Stimulated activated CD8-positive, alpha-beta memory T cell treated with anti-CD3 and anti-CD28 coated beads, Interleukin-2, amount 100 ng/mL, for 1 hour (primary cell): ENCODE measurements at places on chromosomes 6 and 20.

DNA sequence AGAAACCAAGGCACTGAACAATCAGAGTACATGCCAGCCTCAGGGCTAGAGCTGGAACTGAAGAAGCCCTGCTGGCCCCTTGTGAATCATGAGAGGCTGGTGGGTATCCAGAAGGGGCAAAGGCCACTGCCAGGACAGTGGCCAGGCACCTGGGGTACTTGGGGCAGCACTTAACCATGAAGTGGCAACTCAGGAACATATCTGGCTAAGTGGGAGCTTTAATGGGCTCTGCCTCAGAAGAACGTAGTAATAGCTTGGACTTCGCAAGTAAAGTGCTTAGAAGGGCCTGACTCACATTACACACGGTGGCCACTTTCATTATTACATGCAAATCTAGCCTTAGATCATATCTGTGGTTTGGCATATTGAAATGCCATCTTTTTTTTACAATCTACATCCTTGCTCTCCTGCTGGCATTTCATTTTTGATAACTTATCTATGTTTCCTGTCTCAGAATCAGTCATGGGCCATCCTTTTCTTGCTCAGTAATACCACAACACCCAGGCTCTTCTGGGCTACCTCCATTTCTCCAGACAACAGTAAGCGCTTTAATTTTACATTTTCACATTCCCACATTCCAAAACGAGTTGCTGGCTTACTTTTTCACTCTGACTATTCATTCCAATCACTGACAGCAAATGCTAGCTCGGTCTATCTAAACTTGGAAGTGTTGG lies 21.6 kb downstream of the NAPB start:
- DNase-seq: no peak

DNA sequence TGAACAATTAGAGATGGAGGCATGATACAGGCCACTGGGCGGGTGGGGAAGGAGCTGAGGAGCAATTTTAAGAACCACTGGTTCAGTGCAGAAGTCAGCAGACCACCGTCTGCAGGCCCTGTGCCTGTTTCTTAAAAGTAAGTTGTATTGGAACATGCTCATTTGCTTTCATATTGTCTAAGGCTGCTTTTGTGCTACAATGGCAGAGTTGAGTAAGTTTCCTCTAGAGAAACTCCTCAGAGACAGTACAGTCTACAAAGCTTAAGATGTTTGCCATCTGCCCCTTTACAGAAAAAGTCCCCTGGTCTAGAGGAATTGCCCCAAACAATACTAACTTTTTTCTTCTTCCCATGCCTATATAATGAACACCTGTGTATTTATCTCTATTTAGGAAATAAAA lies 28.5 kb upstream of the UBE2J1 start:
- DNase-seq: no peak

DNA sequence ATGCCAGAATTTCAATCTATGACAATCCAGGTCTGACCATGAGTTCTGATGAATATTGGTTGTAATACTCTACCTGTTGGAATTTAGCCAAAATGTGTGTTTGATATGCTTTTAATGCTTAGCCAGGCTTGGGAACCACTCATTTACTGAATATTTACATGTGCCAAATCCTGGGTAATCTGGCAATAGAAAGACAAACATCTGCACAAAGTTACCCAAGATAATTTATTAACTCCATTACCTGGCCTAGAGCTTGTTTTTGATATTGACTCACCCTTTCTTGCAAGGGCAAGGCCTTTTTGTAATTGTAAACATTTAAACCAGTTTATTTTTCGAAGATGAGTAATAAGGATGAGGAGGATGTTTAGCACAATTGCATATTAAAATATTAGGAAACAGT lies 13.5 kb upstream of the CD2AP start:
- DNase-seq: no peak

DNA sequence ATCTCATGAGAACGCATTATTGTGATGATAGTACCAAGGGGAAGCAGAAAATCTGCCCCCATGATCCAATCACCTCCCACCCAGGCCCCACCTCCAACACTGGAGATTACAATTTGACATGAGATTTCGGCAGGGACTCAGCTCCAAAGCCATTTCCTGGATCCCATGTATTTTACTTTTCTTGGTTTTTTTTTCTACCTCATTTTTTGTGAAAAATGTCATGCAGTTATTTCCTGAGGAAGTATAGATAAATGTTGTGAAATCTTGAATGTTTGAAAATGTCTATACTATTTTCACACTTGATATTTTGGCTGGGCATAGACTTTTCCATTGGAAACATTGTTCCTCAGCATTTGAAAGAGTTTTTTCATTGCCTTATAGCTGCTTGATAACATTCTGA lies 9.1 kb upstream of the BRPF3 start:
- DNase-seq: no peak

GRCh38 chr20:46299078-46299477 lies 9.2 kb downstream of the CDH22 start:
- DNase-seq: no peak

DNA sequence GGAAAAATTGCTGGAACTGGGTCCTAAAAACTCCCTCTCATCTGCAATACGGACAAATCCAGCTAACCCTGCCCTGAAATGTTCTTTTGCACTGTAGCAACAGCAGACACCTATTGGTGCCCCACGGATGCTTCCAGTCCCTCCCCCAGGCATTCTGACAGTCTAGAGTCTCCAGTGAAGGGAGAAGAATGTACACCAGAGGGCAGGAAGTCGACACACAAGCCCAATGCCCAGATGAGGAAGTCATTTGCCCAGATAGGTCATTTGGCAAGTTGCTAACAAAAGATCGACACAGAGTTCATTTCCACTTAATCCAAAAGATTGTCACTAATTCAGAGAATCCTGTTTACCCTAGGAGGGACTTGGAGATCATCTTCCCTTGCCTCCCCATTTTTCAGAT lies 293.0 kb upstream of the PRDM1 start:
- no peak for DNase-seq

- DNase-seq: no peak
Measured at GRCh38 chr20:63253438-63254231, 628 bp downstream of the NKAIN4 start.

DNA sequence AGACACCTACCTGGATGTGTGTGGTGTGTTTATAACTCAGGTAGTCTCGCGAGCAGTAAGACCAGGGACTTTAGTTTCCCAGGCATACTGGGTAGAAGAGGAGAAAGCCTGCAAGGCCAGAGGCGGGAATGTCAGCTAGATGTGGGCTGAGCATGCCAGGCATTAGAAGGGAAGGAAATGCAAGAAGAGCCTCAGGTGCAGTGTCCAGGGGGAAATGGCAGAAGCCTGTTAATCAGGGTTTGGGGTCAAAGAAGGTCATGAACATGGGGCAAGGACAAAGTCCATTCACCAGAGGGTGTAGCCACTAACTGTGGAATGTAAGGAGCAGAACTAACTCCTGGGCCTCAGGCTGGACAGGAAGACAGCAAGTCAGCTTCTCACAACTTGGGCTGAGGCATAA lies 305.0 kb downstream of the SMOC2 start:
- DNase-seq: no peak

DNA sequence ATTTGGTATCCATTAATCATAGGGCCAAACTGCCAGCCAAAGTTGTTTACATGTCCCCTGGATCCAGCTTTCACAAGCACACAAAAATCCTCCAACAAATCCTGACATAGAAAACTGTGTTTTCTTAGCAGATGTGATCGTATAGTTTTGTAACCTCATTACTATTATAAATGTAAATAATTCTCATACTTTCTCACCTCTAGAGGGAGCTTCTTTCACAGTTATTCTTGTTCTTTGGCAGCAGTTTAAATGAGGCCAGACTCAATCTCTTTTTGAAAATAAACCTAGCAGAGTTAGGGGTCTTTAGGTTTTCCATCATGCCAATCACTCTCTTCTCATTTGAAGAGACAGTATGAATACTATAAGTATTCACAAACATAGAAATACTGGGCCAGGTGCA lies 17.0 kb upstream of the ZNF318 start:
- no peak for DNase-seq

GRCh38 chr6:110492584-110492983 lies 16.2 kb upstream of the SLC22A16 start:
- no peak for DNase-seq

DNA sequence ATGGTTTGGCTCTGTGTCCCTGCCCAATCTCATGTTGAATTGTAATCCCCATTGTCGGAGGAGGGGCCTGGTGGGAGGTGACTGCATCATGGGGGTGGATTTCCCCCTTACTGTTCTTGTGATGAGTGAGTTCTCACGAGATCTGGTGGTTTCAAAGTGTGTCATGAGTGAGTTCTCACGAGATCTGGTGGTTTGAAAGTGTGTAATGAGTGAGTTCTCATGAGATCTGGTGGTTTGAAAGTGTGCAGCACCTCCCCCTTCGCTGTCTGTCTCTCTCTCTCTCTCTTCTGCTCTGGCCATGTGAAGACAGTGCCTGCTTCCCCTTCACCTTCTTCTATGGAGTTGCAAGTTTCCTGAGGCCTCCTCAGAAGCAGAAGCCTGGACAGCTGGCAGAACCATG lies 87.6 kb downstream of the MYLK4 start:
- no peak for DNase-seq

DNA sequence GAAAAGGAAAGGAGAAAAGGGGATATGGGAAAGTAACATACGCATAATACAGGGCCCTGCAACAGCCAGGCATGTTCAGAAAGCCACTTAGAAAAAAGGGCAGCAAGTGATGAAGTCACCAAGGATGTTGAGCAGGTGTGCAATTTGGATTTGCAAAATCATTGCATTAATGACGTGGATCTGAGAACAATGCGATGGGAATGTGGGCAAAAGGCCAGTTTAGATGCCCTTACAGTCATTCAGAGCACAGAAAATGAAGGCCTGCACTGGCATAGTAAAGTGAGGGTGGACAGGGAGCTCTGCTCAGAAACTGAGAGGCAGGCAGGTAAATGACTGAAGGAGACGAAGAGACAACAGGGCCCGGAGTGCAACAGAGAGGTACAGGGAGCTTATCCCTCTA lies 123.7 kb upstream of the NHSL1 start:
- no peak for DNase-seq

DNA sequence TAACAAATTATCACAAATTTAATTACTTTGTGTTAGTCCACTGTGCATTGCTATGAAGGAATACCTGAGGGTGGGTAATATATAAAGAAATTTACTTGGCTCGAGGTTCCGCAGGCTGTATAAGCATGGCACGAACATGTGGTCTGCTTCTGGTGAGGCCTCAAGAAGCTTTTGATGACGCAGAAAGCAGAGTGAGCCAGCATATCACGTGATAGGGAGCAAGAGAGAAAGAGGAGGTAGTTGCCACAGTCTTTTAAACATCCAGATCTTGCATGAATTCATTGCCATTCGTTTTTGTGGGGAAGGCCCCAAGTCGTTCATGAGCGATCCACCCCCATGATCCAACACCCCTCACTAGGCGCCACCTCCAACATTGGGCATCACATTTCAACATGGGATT lies 733.7 kb downstream of the GRIK2 start:
- no peak for DNase-seq

DNA sequence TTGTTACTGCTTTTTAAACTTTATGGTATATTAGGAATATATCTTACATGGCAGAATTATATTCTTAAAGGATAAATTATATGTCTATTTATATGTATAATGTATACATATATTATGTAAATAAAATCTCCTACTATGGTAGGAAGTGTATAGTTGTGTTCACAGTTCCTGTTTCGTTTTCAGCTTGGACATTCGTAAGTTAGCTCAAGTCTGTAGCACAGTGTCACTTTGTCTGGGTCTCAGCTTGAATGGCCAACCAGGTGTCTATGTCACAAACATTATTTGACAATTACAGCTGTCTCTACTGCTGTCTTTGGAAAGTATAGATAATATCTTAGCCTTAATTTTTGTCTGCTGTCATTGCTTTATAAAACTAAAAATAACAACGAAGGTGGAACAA lies 303.9 kb downstream of the CDKAL1 start:
- no peak for DNase-seq

GRCh38 chr6:33661106-33661838 lies 40.1 kb downstream of the ITPR3 start:
- DNase-seq: no peak

- DNase-seq: no peak
Measured at GRCh38 chr20:8812817-8813216, 256.1 kb upstream of the PLCB4 start.

DNA sequence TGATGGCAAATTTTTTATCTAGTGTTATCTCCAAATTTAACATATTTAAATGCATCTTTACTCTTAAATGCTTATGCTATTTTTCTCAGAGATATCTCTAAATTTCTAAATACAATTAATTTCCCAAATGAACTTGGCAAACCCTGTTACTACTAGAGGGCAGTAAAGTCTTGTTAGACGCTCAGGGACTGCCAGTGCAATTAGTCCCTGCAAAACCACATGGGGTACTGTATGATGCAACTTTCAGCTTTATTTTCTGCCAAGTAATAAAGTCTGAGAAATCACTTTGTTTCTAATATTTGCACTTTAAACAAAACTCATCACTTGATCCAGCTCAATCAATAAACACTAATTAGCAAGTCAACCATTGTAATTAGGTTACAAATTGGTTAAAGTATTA lies 76.0 kb upstream of the ADGRB3 start:
- DNase-seq: no peak

GRCh38 chr6:10511477-10511876 lies 9.7 kb upstream of the GCNT2 start:
- DNase-seq: no peak

DNA sequence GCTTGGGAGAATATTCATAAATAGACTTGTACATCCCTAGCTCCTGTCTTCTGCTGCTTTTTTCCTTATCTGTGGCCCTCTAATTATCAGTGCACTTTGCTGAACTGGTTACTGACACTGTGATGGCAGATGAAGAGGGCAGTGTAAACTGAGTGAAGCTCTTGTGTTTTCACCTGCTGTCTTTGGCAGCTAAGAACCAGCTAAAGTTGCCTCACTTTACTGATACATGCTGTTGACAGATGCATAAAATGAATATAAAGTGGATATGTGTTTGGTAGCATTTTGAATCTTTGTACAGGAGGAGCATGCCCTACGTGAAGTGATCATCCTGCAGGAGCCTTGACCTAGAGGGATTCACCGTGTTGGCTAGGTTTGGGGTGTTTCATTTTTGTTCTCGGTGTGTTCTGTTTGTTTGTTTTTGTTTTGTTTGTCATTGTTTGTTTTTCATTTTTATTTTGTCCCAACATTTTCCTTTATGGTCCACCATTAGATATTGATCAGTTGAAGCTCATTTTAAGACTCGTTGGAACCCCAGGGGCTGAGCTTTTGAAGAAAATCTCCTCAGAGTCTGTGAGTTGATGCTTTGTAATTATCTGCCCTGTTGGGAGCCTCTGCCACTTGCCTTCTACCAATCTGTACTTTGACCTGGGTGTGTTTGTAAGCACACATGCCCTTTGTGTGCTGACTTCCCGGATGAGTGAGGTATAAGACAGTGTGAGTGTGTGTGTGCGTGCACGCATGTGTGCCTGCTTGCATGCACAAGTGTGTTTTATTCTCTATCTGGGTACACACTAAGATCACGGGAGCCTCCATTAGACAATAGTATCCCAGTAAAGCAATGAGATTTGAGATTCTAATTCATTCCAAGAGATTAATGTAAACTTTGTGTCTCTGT lies 34.6 kb upstream of the MAPK13 start:
- DNase-seq: no peak

GRCh38 chr6:44837741-44838140 lies 450.2 kb downstream of the CDC5L start:
- DNase-seq: no peak

GRCh38 chr6:31528821-31529328 lies at the start of gene MCCD1:
Gene MCCD1 (plus strand): TSS chr6:31528962. CDS start chr6:31529015, 53 bp downstream.
- no peak for DNase-seq

- no peak for DNase-seq
Measured at GRCh38 chr6:159378411-159379328, 209.5 kb downstream of the FNDC1 start.

- no peak for DNase-seq
Measured at GRCh38 chr6:49329186-49329585, 133.9 kb downstream of the MMUT start.
